ENCODE measurements at places on chromosomes 13 and 19. TPM values are rescaled to one million over a fixed set of nuclear protein-coding genes. Genes with fewer than 3 reads are reported as not detected.

The URAD gene
- 1.3 TPM for total RNA-seq

The ADGRE1 gene
- 0.37 TPM for total RNA-seq

The UCHL3 gene
- 24.7 TPM for total RNA-seq

The LEUTX gene
- not detected for total RNA-seq

Data from omental fat pad (tissue), 4 donors.